ENCODE measurements at places on chromosomes 6 and 20.

GRCh38 chr6:19811397-19812079 lies 25.6 kb upstream of the ID4 start:
- DNase-seq = no peak

GRCh38 chr6:31952140-31952805 lies 6.4 kb downstream of the CFB start:
- peak; percentile 19 for DNase-seq

- no peak for DNase-seq
Observed at GRCh38 chr20:8132484-8133309, 631 bp downstream of the PLCB1 start.

DNA sequence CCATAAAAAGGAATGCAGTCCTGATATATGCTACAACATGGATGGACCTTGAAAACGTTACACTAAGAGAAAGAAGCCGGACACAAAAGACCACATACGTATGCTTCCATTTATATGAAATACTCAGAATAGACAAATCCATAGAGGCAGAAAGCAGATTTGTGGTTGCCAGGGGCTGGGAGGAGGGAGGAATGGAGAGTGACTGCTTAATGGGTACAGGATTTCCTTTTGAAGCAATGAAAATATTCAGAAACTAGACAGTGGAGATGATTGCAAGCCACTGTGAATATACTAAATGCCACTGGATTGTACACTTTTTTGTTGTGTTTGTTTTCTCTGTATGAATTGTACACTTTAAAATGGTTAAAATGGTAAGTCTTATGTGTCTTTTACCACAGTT lies 29.4 kb upstream of the CDKN1A start:
- no peak for DNase-seq

GRCh38 chr6:64672131-64672530 lies 1034.9 kb downstream of the EYS start:
- DNase-seq = no peak

GRCh38 chr20:53384392-53384791 lies 209.2 kb downstream of the ZNF217 start:
- DNase-seq = no peak

DNA sequence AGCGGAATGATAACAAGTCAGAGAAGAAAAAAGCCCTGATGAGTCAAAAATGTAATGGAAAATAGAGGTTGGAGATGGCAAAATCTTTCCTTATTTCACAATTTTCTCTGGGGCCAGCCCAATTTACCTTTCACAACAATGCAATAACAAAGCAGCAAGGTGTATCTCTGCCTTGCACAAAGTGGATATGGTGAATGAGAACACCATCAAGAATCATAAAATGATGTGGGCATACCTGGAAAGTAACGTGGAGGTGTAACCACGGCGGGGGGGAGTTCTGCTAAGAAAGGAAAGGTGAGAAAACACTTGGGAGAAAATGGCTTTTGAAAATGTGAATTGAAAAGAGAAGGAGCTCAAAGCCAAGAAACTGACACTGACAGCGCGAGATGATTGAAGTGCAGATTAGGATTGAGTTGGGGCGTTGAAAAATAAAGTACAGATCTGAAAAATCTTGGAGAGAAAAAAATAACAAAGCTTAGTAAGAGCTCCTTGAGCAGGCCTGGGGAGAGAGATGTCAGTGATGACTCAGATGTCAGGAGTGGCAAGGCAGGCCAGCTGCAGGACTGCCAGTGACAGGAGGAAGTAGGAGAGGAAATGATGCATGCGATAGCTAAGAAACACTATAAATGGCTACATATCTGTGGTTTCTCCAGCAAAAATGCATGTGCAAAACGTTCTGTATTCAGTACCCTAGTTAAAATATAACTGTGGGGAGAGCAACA lies 26.2 kb downstream of the ARHGAP18 start:
- DNase-seq = no peak

DNA sequence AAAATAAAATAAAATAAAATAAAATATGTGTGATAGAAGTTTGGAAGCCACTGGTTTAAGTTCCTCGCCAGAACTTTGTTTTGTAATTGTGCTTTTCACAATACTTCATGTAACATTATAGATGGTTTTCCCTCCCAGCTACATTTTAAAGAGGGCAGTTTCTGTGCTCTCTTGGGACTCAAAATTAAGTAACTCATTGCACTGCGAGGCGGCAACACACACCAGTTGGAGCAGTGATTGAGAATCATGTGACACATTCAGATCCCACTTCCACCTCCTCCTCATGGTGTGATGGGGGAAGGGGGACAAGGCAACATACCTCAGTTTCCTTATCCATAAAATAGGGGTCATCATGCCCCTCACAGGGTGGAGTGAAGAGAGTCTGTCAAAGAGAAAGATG lies 7.5 kb downstream of the C2 start:
- no peak for DNase-seq

DNA sequence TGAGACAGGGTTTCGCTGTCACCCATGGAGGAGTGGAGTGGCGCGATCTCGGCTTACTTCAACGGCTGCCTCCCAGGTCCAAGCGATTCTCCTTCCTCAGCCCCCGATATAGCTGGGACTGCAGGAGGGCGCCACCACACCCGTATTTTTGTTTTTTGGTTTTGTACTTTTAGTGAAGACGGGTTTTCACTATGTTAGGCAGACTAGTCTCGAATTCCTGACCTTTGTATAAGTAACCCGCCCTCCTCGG lies 115.4 kb upstream of the BTN3A2 start:
- no peak for DNase-seq

DNA sequence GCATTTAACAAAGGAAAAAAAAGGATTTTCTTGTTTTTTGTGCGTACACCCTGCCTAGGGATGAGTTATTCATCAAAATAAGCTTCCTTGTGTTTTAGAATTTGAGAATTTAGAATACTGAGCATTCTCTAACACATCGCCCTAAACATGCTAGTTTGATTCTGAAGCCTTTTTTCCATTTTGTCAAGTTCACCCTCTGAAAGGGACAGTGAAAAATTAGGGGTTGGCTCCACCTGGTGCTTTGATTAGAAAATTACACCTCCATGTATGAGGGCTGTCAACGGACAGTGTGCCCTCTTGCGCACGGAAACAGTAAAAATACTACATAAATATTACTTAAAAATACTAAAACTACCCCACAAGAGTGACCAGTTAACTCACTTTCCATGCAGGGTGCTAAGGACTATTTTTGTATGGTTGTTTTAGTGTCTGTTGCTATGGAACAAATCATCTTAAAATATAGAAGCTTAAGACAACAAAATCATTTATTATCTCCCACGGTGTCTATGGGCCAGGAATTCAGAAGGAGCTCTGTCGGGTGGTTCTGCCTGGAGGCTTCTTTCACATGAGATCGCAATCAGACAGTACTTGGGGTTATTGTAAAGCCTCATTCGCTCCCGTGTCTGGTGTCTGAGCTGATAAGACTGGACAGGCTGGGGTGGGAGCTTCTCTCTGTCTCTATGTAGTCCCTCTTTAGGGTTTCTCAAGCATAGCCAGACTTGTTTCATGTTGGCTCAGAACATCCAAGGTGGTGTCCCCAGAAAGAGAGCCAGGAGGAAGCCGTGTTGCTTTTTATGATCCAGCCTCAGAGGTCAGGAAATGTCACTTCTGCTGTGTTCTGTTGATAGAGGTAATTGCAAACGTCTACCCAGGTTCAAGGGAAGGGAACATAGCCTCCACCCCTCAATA lies 41.1 kb upstream of the TMEM170B start:
- peak; percentile 24 for DNase-seq

- DNase-seq = no peak
Observed at GRCh38 chr6:18536591-18537055, 149.5 kb downstream of the RNF144B start.

DNA sequence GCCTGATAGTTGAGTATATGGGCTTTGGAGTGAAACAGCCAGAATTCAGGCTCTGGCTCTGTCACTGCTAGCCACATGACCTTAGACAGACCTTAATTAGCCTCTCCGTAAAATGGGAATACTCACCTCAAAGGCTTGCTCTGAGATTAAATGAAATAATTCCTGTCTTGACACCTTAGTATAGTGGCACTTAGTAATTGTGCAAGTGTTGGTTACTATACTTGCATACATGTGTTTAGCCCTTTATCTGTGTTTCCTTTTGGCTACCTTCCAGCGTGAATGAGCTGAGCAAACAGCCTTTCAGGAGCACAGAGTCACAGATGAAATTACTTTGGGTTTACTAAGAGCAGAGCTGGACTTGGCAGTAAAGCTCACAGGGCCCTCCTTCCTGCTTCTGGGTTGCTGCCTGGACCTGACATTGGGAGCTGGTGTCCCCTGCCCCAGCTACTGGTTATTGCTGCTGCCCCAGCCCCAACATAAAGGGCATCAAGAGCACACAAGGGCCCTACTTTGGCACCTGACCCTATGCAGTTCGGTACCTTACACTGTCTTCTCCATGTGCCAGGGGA lies 32.8 kb downstream of the CD164 start:
- DNase-seq = no peak

DNA sequence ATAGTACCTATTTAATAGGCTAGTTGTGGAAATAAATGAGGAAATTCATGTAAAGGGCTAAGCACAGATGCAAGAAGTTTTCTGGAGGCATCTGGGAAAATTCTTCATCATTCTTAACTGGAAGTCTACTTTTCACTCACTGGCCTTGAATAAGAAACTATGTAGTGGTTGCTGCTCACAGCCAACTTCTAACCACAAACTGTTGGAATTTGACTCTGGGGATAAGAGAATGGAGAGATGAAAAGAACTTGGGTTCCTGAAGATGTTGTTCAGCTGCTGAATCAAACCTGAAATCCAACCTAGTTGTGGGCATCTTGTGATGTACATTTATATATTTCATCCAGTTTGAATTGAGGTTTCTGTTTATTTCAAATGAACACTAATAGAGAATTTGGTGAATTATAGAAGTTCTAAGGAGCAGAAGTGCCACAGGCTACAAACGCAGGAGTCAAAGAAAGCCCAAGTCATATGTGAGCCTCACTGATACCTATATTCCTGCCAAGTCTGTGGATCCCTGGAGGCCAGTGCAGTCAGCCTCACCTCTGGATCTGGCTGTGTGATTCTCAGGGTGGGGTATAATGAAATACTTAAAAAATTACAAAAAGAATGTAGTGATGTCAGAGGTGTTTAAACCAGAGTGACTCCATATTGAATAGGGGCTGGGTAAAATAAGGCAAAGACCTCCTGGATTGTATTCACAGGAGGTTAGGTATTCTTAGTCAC lies 18.7 kb upstream of the MEI4 start:
- DNase-seq = no peak

- peak; percentile 2 for DNase-seq
Observed at GRCh38 chr6:27592481-27593199, 119.7 kb upstream of the ZNF184 start.

- no peak for DNase-seq
Observed at GRCh38 chr20:57620274-57620990, at the start of gene ZBP1. TSS of gene ZBP1 (minus strand) at chr20:57620426. CDS start at chr20:57620295, 131 bp downstream.

GRCh38 chr6:166419717-166420116 lies 37.0 kb upstream of the MPC1 start:
- no peak for DNase-seq

- no peak for DNase-seq
Observed at GRCh38 chr20:4916971-4917881, 84.1 kb downstream of the SLC23A2 start.

DNA sequence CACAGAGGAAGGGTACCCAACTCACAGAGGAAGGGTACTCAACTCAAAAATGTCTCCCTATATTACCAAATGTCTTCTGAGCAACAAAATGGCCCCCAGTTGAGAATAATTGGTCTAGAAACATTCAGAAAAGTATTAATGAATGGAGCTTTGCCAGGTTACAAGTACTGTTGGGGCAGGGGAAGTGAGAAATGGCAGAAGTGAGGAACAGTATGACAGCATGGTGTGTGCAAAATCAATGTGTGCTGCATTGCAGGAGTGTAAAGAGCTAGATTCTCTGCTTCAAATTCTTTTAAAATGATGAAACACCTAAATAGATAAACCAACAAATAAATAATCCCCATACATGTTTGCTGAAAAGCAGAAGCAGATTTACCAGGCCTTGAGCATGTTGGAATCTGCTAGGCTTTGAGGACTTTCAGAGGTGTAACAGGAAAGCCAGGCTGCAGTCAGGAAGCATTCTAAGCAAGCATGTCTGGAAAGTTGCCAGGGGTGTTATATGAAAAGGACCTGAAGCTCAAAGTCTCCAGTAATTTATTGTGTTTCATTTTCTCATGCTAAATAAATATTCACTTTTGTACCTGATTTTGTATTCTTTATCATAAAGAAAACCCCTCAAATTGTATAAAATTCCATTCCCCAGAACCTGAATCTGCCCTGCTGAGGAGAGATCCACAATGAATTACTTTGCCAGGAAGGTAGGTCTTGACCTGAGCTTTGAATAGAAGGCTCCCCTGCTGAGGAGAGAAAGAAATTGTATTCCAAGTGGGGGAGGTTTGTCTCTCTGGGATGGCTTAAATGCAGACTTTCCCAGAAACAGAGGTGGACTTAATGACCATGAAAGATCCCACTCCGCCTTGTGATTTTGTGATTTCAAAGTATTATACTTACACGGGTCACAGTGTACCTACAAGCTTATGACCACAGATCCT lies 265.0 kb upstream of the MARCKS start:
- no peak for DNase-seq

GRCh38 chr6:168384045-168385036 lies 56.6 kb upstream of the SMOC2 start:
- no peak for DNase-seq

GRCh38 chr20:25378884-25379733 lies 11.5 kb downstream of the ABHD12 start:
- DNase-seq = no peak

DNA sequence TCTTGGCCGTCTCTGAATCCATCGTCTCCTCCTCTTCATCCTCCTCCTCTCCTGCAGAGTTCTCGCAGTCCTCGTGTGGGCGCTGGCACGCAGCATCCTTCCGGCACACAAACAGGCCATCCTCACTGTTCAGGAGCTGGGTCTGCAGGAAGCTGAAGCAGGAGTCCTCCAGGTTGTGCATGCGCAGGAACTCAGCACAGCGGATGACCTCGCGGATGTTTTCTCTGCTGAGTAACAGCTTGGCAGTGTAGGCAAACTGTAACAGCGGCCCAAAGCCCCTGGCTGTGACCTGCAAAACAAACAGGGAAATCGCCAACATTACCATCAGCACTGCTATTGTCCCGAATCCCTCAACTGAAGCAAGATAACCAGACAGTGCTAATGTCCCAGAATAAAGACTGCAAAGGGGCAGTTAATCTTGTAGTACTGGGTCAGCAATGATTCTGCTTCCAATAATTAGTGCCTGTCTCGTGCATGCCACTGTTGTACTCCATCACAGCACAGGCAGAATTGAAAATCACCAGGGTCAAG lies 57.4 kb downstream of the GJA10 start:
- DNase-seq = peak; percentile 56

DNA sequence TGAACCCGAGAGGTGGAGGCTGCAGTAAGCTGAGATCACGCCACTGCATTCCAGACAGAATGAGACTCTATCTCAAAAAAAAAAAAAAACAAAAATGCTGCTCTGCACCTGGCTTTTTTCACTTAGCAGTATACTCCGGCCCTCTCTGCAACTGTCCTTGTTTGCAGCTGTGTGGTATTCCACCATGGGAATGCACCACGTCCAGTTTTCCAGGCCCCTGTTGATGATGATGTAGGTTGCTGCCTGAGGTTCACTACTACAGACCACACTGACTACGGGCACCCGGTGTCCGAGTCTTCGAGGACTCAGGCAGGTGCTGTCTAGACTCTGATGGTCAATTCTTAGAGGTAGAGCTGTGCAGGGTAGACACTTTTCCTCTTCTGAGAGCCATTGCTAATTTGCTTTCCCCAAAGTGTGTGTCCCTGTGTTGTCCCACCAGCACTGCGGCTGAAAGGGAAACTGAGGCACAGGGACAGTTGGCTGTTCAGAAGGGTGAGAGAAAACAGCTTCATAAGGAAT lies 56.5 kb downstream of the UBE2V1 start:
- no peak for DNase-seq

- DNase-seq = no peak
Observed at GRCh38 chr6:129411092-129411491, 298.9 kb downstream of the ARHGAP18 start.

- no peak for DNase-seq
Observed at GRCh38 chr6:17905611-17906592, 81.5 kb downstream of the KIF13A start.
